ENCODE measurements at places on chromosomes 5 and 9.

- DNase-seq: peak; percentile 62
Measured at GRCh38 chr9:105881654-105882349, 187.5 kb downstream of the TMEM38B start.

- no peak for DNase-seq
Measured at GRCh38 chr9:134994926-134995791, 77.4 kb upstream of the FCN1 start.

DNA sequence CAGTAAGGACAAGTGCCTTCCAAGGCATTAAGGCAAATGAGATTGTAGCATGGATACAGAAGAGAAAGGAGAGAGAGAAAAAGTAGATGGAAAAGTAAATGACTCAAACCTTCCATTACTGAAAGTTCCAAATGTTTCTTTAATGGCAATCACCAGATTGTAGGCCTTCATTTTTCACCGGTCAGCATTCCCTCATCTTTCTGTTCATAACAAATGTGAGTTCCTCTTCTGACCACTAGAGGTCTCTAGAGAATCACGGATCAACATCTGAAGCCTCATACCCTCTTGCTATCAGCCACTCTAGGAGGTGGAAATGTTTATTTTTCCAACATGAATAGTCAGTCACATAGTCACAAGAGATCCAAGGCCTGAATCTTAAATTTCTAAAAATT is 73.6 kb upstream of the RPS23 start:
- peak; percentile 91 for DNase-seq

GRCh38 chr5:133496631-133497030 is 115.7 kb downstream of the FSTL4 start:
- no peak for DNase-seq

DNA sequence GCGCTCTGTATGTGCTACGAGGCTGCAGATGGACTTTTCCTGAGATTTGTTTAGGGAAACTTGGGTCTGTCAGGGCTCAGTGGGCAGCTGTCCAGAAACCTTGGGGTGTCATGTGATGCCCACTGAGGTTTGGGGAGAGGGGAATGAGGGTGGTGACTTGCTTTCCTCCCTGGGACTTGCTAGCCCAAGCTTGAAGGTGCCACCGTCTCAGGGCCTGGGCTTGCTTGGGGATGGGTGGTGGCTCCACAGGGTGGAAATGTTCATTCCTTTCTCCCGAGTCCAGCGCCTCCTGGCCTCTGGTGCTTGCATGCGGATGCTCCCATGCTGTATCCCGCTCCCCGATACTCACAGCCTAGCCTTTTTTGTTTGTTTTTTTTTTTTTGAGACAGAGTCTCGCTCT is 33.3 kb downstream of the ZNF618 start:
- no peak for DNase-seq

- no peak for DNase-seq
Measured at GRCh38 chr5:17212996-17213395, 4.4 kb upstream of the BASP1 start.

GRCh38 chr5:95801961-95802360 is 20.6 kb downstream of the GLRX start:
- no peak for DNase-seq

DNA sequence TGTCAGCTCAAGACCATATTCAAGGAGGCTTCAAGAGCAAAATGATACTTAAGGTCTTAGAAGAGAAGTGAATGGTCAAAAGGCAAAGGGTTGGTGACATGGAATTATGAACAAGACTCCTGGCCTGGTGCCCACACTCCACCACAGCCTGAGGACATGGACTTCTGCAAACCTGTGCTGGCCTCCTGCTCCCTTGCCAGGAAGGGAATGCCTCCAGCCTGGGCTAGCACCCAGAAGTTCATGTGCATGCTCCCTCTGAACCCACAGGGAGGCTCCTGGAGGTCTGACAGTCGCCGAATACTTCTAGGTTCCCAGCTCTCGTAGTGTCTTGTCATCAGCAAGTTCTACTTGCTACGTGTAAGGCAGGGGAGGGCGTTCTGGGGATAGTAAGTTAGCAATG is 156.7 kb downstream of the FSTL4 start:
- DNase-seq: no peak

DNA sequence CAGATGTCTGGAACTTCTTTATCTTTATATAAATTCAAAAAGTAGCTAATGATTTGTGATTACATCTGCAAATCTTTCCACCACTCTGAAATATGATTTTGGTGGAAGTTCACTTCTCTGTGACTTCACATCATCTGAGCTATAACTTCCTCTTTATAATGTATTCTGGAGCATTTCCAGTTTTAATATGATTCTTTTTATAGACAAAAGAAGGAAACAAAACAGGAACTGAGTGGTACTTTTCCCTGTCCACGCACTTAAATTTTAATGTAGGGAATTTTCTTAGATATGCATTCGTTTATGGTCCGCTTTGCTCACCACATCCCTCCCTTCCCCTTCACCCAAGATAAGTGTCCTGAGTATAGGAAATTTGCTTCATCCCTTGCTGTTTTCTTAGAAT is 333.5 kb downstream of the CHSY3 start:
- DNase-seq: peak; percentile 56

- no peak for DNase-seq
Measured at GRCh38 chr5:141077826-141078225, 16.6 kb upstream of the PCDHB2 start.

GRCh38 chr9:114250235-114250568 is 72.7 kb upstream of the ORM1 start:
- DNase-seq: no peak

DNA sequence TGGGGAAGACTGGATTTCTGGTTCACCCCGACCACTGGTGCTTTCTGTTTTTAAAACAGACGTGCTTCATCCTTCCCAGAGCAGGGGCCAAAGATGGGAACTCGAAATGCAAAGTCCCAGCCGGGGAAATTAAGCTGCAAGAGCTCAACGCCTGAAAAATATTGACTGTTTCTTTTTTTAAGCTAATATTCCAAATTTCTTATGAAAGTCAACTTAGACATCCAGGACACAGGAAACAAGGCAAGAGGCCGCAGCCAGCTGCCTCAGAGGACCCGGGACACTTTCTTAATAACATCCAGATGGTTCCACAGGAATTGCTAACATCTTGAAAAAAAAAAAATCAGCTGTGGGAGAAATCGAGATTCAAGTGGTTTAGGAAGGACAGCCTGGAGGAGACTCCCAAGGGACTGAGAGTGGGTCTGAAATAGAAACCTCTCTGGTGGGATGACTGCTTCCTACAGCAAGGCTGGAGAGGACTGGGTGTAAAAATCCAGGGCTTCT is 144.9 kb downstream of the FGF1 start:
- DNase-seq: no peak

GRCh38 chr5:60690326-60690725 is 9.6 kb downstream of the DEPDC1B start:
- no peak for DNase-seq
